ENCODE measurements at places on chromosomes 16 and 17. TPM values are rescaled to one million over a fixed set of nuclear protein-coding genes. Genes with fewer than 3 reads are reported as not detected.

GRCh38 chr17:69501591-69502468 is 87.3 kb downstream of the MAP2K6 start:
- DNase-seq, result peak; percentile 4

DNA sequence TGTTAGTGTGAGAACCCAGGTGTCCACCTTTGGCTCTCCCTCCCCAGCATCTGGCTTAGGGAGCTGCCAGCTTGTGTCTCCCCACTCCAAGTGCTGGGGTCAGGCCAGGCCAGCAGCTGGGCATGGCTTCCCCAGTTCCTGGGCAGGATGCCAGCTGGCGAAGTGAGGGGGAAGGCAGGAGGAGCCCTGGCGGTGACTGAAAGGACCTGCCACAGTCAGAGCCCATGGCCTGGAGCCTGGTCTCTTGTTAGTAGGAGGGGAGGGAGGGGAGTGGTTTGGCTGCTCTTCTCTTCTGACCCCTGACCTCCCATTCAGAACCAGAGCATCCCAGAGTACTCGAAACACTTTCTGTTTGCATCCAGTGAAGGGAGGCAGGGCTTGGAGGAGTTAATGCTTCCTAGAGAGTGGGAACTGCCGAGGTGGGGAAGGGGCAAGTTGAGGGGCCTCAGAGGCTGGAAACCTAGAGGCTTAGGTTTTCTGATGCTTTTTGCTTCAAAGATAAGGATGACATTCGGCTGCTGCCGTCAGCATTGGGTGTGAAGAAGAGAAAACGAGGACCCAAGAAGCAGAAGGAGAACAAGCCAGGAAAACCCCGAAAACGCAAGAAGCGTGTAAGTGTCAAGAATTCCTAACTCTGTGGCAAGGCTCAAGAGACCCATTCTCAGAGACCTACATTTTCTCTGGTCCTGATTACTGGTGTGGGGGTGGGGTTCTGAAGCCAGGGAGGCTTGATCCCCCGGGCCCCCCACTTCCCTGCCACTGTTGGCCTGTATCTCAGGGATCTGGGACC is 772 bp downstream of the CHD3 start:
- DNase-seq, result peak; percentile 62

DNA sequence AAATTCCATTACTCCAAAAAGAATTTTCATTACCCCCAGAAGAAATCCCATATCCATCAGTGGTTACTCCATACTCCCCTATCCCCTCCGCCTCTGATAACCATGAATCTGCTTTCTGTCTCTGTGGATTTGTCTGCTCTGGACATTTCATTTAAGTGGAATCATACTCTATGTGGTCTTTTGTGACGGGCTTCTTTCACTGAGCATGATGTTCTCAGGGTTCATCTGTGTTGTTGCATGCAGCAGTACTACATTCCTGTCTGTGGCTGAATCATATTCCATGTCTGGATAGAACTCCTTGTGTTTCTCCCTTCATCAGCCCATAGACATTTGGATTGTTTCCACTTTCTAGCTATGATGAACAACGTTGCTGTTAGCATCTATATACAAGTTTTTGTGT is 59.5 kb upstream of the IRX3 start:
- no peak for DNase-seq

DNA sequence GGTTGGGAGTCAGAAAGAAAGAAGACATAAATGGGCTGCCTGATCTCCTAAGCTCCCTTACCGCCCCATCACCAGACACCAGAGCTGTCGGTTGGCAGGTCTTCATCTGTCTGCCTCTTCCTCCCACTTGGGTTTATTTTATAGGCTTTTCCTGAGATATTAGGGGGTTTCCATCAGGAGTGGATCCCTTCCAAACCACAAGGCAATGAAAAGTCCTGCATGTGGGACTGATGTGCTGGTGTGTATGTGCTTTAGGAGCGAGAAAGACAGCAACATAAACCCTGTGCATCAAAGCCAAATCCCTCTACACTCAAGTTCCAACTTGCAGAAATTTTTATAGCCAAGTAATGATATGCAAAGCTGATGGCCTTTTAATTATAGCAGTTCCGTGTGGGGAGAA is 389.5 kb downstream of the SLC39A11 start:
- DNase-seq, result no peak

DNA sequence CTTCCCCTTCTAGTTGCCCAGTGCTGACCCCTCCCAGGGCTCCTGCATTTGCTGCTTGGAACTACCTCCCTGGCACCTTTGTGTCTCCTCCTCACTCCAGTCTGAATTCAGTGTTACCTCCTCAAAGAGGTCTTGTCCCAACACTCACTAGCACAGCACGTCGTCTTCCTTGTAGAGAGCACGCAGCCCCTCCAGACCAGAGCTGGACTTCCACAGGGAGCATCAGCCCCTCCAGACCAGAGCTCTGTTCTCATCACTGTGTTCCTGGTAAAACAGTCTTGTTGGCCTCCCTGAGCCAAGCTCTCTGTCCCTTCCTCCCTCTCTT is 27.8 kb upstream of the MGAT5B start:
- no peak for DNase-seq

DNA sequence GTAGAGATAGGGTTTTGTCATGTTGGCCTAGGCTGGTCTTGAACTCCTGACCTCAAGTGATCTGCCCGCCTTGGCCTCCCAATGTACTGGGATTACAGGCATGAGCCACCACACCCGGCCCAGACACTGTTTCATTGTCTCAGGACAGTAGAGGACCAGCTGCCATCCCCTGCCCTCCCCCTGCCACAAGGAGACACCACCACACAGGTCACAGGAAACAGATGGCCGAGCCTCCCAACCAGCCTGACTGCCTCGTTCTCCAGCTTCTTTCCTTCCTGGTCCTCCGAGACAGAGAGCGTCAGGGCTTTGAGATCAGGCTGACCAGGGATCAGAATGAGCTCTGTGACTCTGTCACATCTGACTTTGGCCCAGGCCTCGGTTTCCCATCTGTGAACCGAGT is 20.8 kb upstream of the RNPS1 start:
- DNase-seq, result no peak

DNA sequence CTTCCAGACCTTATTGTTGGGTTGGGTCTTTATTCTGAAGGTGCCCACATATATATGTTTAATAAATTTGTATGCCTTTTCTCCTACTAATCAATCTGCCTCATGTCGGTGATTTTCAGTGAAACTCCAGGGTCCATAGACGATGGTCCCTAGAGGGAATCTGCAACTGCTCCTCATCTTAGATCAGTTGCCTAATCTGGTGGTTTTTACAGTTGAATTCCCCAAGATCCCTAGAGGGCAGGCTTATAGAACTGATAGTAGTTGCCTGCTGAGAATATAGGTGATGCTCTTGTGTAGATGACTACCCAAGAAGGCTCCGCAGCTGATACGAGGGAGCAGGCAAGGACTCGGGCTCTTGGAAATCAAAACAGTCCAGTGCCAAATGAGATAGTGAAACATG is 619.2 kb upstream of the C16orf82 start:
- no peak for DNase-seq

DNA sequence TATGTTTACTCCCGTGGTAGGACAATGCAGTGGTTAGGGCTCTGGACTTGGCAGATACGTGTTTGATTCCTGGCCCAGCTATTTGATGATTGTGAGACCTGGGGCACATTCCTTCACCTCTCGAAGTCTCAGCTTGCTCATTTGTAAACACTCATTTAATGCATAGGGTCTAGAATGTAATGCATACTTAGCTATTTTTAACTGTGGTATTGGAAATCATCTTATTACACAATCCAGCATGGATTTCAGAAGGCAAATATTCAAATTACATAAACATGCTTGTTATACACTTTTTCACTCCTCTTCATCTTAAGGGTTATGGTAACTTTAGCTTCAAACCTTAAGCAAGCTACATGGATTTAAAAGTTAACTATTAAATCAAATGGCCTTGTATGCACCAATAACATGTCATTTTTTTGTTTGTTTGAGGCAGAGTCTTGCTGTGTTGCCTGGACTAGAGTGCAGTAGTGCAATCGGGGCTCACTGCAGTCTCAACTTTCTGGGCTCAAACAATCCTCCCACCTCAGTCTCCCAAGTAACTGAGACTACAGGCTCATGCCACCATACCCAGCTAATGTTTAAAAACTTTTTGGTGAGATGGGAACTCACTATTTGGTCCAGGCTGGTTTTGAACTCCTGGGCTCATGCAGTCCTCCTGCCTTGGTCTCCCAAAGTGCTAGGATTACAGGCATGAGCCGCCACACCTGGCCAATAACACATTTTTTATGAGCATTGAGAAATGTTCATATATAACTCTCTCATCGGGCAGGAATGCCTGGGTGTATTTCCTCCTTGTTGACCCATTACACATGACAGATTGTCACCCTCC is 52.5 kb downstream of the VAT1L start:
- no peak for DNase-seq

DNA sequence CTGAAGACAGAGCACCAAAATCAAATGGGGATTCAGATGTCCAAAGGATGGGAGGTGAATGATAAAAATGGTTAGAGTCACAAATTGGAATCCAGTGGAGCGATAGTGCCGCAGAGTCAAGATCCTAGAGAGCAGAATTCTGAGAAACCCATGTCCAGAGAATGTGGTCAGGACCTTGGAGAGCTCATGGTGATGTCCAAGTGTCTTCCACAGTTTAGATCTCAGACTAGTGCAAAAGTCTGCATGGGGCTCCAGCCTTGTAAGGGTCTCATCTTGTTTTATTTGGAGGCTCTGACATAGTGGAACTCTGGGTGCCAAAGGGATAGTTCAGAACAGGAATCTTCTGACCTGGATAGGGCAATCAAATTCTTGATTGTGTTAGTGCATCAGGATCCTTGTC is 245.9 kb upstream of the HSBP1 start:
- DNase-seq, result no peak

DNA sequence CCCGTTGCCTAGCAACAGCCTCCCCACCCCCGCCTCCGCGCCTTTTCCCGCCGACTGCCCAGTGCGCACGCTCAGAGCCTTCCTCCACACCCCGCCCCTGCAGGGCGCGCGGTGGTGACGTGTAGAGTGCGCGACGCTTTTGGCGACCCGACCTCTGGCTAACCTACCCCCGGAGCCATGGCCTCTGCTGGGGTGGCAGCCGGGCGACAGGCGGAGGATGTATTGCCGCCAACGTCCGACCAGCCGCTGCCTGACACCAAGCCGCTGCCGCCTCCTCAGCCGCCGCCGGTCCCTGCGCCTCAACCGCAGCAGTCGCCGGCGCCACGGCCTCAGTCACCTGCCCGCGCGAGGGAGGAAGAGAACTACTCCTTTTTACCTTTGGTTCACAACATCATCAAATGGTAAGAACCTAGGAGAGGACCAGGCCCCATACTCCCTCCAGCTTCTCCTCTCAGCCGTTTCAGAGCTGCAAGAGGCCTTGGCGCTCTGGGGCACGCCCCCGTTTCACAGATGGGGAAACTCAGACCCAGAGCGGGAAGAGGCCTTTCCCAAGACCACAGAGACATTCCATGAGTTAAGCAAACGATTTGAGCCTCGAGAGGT is at the start of gene MED9:
TSS of gene MED9 (plus strand) at position 136 of the 603 bp plus-strand sequence. CDS start at position 178, 42 bp downstream.
- DNase-seq, result peak; percentile 96

GRCh38 chr17:42521666-42522262 is 14.3 kb upstream of the NAGLU start:
- DNase-seq, result no peak

DNA sequence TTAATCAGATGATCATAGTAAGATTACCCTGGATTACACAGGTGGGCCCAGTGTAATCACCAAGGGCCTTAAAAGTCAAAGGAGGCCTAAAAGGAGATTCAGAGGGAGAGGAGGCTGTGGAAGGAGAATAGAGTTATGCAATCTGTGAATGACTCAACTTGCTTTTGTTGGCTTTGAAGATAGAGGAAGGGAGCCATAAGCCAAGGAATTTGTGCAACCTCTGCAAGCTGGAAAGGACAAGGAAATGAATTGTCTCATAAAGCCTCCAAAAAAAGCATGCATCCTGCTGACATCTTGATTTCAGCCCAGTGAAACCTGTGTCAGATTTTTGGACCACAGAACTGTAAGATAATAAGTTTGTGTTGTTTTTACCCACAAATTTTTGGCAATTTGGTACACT is 109.6 kb downstream of the CNTNAP4 start:
- DNase-seq, result no peak

DNA sequence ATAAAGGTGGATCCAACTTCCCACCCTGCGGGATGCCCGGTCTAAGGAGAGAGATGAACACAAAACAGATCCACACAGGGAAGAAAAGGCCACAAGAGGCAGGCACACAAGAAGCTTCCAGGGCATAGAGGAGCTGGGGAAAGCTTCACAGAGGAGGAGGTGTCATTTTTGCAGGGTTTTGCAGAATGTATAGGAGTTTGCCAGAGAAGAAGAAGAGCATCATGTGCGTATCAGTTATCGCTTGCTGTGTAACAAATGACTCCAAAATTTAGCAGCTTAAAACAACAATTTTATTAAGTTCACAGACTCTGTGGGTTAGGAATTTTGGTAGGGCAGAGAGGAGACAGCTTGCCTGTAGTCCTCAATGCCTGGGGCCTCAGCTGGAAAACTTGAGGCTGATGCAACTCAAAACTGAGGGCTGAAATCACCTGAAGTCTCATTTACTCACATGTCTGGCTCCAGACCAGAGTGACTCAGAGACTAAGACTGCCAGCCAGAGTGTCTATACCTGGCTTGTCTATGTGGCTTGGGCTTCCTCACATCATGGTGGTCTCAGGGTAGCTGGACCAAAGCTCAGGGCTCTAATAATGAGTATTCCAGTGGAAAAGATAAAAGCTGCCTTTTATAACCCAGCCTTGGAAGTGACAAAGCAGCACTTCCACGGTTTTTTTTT is 33.9 kb upstream of the ZNF423 start:
- no peak for DNase-seq

GRCh38 chr16:27444015-27444414 is 42.0 kb downstream of the IL21R start:
- DNase-seq, result no peak

DNA sequence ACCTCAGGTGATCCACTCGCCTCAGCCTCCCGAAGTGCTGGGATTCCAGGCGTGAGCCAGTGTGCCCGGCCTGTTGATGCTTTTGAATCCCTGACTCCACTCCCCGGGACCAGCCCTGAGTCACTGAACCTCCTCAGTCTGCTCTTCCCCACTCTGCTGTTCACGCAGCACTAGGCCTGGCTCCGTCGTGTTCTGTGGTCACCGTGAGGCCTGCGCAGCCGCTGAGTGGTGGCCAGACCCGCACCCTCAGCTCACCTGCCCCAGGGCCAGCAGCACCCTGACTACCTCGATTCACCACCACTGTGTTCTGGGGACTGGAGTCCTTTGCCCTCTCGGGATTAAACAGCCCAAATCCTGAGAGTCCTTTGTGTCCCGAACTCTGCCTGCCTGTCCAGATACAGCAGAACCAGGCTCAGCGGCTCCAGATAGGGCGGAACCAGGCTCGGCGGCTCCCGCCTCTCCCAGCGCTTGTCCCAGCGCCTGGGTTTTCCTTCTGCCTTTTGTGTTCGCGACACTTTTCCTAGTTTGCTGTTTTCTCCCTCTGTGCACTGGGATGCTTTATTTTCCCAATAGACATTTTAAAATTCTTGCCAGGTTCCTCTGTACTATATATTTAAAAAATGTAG is 58.6 kb upstream of the ENDOV start:
- DNase-seq, result no peak

GRCh38 chr17:35022536-35023063 is 40.9 kb downstream of the RFFL start:
- peak; percentile 88 for DNase-seq

TNFSF12 gene
- total RNA-seq, result 13.8 TPM

THUMPD1 gene
- total RNA-seq, result 44.9 TPM

CD300LG gene
- total RNA-seq, result not detected

COPS3 gene
- total RNA-seq, result 91.1 TPM

SALL1 gene
- not detected for total RNA-seq

EMP2 gene
- not detected for total RNA-seq

SHBG gene
- not detected for total RNA-seq
